ENCODE measurements at places on chromosomes 2 and 18.

DNA sequence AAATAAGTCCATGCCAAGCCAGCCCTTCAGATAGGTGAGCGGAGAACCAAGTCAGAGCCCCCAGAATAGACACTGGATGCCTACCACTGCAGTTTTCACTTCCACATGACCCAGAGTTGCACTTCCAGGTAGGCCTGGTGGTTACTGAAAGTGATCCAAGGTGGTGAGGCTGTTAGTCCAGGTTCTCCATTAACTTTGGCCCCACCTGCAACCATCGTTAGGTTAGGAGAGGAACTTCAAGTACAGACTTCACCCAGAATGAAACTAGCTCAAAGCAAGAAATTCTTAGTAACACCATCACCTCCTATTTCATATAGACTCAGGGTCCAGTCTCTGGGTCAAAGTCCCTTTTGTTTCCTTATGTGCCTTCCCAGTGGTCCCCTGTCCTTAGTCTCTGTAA lies 293.1 kb upstream of the ID2 start:
- DNase-seq: no peak

DNA sequence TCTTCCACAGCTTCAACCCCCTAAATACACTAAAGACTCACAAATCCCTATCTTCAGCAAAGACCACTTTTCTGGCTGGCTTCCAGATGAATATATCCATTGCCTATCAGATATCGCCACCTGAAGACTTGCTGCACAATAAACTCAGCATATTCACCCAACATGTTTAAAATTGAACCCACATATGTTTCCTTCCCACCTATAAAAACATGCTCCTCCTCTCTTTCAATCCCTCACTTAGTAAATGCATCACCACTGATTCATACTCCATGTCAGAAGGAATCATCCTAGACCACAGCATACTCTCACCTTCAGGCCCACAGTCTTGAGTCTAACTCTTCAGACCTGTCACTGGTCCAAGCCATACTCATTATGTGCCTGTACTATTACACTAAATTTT lies 5.3 kb downstream of the SPC25 start:
- no peak for DNase-seq

DNA sequence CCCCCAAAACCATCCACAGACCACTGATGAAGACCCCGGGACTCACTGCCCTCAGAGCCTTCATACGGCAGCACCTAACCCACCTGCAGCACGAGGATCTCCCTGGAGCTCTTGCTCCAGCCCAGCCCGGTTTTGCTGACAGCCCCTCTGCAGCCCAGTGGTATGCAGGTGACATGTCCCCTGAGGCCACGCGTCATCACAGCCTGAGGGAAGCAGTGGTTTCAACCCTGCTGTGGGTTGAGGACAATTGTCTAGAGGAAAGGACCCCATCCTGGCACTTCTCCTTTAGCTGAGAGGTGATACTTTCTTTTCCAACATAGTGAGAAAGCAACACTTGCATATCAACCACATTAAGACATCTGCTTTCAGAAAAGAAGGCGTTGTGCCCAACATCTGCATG lies 134.0 kb downstream of the SEPTIN10 start:
- DNase-seq: no peak

GRCh38 chr2:61432990-61433389 lies 37.9 kb downstream of the USP34 start:
- DNase-seq: no peak

GRCh38 chr2:28224648-28225472 lies 167.8 kb upstream of the FOSL2 start:
- DNase-seq: no peak

Measured in CD4-positive, CD25-positive, alpha-beta regulatory T cell (primary cell).